ENCODE measurements at places on chromosomes 6 and 20. TPM values are rescaled to one million over a fixed set of nuclear protein-coding genes. Genes with fewer than 3 reads are reported as not detected.

Gene GSTA4
- 0.89 TPM for total RNA-seq

DNA sequence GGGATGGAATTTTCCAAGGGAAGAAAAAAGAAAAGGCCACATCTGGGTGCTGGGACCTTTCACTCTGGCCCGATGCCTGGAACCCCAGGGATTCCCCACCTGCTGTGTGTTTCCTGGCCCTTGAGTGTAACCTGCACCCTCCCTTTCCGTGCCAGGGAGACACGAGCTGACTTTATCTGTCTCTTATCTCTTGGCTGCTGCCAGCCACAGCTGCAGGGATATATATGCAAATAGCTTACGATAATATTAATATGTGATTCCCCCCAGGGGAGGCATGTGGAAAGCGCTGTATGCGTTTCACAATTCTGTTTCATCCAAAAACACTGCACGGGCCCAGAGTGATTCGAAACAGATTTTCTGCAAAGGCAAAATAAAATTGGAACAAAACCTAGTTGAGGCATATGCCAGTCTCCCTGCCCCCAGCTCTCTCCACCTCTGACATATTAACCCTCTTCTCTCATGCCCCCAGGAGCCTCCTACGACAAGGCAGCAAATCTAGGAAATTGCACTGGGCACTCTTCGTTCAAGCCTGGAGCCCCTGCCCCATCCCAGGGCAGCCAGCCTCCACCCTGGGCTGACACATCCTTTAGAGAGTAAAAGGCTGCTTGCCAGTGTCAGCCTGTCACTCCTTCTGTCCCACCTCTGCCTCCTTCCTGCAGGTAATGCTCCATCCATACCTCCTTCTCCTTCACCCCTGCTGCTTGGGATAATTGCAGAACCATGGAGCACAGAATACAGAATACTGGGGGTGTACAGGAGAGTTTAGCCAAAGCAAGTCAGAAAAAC, 1.3 kb downstream of the RIPOR3 start:
- H3K4me1 ChIP-seq, result peaks cover 41% of the 10 kb centered on the region
- no peaks in the 10 kb centered on the region for H3K27me3 ChIP-seq
- H3K27ac ChIP-seq, result peak overlapping the region; percentile 85

GRCh38 chr6:111865909-111866546, 7.2 kb downstream of the FYN start:
- no peak for DNase-seq
- H3K4me1 ChIP-seq, result no peaks in the 10 kb centered on the region
- H3K36me3 ChIP-seq, result no peaks in the 10 kb centered on the region
- no peak overlapping the region for H3K4me3 ChIP-seq
- H3K27ac ChIP-seq, result no peak overlapping the region

DNA sequence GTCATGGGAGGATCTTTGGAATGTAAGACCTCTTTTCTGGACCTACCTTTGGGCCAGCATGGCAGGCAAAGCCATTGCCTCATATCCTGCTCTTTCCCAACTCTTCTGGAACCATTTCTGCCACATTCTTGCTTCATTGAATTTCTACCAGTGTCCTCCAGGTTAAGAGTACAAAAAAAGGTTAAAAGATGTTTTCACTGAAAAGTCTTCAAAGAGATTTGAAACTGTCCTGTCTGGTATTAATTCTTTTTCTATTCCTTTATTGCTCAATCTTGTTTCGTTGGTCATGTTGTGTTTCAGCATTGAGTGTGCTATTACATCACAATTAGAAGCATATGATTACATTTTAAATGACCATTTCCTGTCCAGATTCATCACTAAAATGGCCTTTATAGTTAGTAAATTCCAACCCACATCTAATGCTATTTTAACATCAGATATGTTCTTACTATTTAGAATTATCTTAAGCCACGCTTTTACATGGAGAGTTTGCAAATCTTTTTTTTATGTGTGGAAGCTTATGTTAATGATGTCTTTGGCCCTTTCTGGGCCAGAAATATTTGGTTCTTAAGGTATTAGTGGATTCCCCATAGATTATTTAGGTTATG, 450.9 kb downstream of the GJA1 start:
- no peaks in the 10 kb centered on the region for H3K4me1 ChIP-seq
- H3K4me3 ChIP-seq, result no peak overlapping the region
- no peaks in the 10 kb centered on the region for H3K36me3 ChIP-seq

Gene CAGE1
- total RNA-seq, result 0.11 TPM

DNA sequence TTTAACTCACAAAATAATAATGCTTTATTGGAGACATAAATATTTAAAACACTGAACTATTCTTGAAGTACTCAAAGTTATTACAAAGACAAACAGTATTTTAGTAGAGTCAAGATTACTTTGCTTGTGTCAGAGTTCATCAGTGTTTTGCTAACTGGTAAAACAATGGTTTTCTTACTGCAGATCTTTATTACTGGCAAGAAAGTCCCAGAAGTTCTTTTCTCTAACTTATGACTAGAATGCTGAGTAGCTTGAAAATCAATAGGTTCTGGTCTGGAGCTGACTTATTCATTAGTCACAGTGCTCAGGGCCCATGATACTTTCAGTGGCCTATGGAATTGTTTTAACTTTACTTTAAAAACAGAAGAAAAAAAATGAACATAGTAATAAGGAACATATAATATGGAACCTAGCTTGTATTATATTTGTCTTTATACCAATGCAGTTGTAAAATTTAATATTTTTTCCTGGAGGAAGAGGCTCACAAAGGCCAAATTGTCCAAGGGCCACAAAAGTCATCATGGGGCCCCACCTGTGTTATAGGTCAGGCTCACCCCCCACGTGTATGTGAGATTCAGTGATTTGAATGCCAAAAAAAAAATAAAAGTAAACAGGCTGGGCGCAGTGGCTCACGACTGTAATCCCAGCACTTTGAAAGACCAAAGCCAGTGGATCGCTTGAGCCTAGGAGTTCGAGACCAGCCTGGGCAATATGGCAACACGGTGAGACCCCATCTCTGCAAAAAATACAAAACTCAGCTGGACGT, 53.3 kb downstream of the PLEKHG1 start:
- no peak overlapping the region for H3K27ac ChIP-seq
- no peak overlapping the region for H3K4me3 ChIP-seq
- no peaks in the 10 kb centered on the region for H3K36me3 ChIP-seq
- H3K27me3 ChIP-seq, result peaks cover 2% of the 10 kb centered on the region

Gene MRPS10
- 51.1 TPM for total RNA-seq

DNA sequence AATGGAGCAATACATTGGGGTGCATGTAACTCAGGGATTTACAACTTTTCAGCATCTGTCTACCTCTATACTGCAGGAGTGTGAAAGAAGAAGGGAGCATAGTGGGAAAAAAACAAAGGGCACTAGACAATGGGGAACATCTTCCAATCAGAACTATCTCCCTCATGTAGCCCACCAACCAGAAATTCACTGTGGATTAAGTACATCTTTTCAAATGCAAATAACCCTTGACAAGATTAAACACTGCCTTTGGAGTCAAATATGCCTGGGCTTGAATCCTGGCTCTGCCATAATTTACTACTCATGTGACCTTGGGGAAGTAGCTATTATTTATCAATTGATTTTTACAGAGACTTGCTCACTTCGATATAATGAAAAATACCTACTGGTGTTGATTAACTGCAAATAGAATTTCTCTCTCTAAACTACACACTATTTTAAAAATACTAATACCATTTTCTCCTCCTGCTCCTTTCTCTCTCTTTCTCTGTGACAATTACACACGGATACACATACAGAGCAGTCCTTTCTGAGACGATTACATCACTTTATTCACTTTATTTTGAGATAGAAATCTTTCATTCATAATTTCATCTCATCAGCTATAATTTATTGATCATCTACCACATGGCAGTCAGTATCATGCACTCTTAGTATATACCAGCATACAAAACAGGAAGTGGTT, 783.7 kb downstream of the FRK start:
- H3K27ac ChIP-seq, result no peak overlapping the region
- no peaks in the 10 kb centered on the region for H3K4me1 ChIP-seq
- H3K27me3 ChIP-seq, result no peaks in the 10 kb centered on the region
- DNase-seq, result no peak

- no peak for DNase-seq
Measured at GRCh38 chr6:39320363-39320984, 2.0 kb downstream of the KCNK16 start.
